ENCODE measurements at places on chromosomes 13 and 19.

- no peak for DNase-seq
Observed at GRCh38 chr13:46339035-46339666, 47.9 kb downstream of the RUBCNL start.

DNA sequence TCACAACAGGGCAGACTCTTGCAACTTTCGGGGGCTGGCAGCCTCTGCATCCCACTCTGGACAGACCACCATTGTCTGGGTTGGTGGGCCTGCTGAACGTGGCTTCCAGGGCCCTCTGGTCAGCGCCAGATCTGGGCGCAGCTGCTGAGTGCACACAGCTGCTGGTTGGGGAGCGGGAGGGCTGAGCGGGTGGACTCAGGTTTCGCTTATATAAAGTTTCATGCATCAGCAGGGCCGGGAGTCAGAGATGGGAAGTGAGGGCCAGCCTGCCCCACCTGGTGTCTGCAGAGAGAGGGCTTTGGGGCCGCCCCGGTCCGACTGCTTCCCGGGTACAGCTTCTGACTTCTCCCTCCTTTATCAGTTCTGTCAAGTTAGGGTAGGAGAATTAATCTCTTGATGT, 6.9 kb downstream of the ARHGEF7 start:
- no peak for DNase-seq

DNA sequence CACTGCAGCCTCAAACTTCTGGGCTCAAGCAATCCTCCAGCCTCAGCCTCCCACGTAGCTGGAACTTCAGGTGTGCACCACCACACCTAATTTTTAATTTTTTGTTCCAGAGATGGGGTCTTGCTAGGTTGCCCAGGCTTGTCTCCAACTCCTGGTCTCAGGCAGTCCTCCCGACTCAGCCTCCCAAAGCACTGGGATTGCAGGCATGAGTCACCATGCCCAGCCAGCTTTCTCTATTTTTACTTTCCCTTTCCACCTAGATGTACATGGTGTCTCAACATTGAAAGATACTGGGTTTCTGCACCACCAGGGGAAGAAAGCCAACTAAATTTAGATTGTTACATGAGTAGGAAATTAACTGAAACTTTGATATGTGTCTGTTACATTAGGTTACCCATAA, 13.8 kb upstream of the ZNF846 start:
- no peak for DNase-seq

DNA sequence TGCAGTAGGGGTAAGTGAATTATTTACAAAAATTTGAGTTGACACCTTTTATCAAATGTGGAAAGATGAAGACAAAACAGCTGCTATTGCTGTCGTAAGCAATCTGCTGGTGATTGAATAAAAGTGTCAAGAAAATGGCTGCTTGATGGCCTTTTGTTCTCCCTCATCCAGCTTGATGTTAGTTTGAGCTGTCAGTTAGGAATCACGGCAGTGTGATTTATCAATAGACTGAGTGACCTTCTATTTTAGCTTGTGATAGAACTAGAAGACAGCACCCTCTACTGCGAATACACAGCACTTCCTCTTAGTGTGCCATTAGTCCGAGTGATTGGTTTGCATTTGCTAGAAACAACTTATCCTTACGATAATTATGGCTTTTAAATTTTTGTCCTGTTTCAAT, 76.3 kb downstream of the MZT1 start:
- DNase-seq = peak; percentile 16

- DNase-seq = no peak
Observed at GRCh38 chr19:11861301-11861700, 12.8 kb downstream of the ZNF439 start.

- no peak for DNase-seq
Observed at GRCh38 chr19:15300533-15301197, 31.7 kb downstream of the BRD4 start.

DNA sequence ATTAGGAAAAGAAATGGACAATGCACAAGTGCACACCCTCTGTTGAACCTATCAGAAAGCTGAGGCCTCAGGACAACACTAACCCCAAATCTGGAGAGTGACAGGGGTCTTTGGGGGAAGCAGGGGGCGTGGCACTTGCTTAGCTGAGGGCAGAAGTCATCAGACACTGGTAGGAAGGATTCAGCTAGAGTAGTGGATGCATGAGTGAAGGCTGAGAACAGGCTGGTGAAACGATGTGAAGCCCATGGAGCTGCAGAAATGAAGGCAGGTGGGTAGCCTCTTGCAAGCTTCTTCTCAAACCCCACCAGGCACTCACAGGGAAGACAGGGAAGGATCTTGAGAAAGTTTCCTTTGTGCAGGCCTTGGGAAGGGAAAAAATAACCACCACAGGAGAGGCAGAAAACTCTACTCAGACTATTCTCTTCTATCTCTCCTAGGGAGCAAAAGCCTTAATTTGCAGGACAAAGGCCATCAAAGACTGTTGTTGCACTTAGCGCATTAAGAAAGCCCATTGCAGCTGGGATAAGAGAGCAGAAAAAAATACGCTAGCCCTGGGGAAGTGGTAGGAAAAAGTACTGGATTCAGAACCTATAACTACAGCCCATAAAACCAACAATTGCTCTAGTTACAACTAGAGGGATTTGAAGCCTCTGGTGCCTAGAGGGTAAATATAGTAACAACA, 193.3 kb upstream of the ZNF536 start:
- DNase-seq = no peak

DNA sequence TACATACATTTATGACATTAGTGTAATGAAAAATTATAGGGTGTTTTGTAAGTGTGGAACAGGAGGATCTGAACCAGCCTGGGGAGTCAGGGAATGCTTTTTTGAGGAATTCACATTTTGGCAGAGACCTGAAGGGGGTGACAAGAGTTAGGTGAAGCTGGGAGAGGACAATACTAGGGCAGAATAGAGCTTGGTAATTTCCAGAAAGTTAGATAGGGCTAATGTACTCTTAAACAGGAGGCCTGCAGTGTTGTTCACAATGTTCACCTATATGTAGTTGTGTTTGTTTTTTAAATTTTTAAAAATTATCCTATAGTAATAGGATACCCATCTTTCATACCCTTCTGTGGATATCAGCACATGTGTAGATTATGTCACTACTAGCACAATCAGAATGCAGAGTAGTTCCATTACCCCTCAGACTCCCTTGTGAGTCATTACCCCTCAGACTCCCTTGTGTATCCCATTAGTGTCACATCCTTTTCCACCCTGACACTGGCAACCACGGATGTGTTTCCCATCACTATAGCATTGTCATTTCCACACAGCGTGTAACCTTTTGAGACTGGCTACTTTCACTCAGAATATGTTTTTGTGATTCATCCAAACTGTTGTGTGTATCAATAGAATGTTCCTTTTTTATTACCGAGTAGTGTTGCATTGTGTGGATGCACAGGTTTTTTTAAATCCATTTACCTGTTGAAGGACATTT, 43.1 kb downstream of the PCCA start:
- no peak for DNase-seq

DNA sequence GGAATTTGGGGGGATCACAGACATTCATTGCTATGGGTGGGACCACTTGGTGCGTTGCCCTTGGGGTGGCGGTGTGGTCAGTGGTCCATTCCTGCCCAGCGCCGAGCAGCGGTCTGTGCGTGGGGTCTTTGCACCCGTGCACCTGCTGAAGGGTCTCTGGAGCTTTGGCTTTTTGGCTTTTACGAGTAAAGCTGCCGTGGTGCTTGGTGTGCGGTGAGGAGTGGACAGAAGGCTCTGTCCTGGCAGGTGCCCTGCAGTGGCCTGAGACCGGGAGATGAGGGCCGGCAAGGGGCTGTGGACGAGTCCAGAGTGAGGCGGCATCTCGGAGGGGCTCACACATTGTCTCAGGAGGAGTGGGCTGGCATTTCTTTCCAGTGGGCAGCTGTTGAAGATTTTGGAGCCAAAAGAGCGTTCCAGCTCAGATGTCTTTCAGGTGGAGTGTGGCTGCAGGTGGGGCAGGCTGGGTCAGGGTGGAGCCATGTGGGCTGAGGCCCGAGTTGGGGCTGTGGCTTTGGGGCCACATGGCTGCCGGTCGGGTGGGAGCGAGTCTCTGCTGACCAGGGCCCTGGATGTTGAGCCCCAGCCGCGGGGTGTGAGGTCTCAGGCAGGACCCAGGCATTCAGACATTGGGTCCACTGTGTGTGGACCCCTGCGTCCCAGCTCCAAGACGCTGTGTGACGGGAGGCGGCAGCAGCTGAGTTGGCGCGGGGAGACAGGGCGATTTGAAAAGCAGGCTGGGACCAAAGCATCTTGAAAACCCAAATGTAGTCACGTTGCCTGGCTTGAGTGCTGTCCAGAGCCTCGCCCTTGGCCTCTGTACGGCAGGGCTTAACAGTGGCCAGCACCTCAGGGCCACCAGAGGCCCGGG, 11.7 kb downstream of the GNA11 start:
- DNase-seq = no peak

DNA sequence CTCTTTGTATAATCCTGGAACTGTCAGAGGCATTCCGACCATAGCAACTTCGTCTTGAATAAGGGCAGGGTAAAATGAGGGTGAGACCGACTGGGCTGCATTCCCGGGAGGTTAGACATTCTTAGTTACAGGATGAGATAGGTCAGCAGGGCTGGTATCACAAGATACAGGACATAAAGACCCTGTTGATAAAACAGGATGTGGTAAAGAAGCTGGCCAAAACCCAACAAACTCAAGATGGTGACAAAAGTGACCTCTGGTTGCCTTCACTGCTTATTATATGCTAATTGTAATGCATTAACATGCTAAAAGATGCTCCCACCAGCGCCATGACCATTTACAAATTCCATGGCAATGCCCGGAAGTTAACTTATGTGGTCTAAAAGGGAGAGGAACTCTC, 27.7 kb upstream of the MBNL2 start:
- DNase-seq = no peak

DNA sequence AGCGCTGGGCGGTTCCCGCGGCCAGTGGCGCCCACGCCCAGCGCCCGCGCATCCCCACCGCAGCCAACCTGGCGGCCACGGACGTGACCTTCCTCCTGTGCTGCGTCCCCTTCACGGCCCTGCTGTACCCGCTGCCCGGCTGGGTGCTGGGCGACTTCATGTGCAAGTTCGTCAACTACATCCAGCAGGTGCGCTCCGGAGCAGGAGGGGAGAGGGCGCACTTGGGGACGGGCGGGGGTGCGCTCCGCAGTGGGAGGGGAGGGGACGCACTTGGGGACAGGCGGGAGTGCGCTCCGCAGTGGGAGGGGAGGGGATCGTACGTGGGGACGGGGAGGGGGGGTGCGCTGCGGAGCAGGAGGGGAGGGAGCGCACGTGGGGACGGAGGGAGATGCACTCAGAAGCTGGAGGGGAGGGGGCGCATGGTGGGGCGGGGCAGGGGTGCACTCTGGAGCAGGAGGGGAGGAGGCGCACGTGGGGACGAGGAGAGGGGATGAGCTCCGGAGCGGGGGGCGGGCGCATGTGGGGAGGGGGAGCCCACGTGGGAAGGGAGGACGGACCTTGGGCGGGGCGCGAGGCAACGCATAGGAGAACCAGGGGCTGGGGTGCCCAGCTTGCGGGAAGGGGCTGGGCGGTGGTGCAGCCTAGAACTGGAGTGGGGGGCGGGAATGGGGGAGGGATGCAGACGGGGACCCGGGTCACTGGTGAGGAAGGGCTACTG, 1.5 kb downstream of the KISS1R start:
- no peak for DNase-seq

GRCh38 chr13:51241720-51242119, 19.5 kb downstream of the FAM124A start:
- DNase-seq = no peak

DNA sequence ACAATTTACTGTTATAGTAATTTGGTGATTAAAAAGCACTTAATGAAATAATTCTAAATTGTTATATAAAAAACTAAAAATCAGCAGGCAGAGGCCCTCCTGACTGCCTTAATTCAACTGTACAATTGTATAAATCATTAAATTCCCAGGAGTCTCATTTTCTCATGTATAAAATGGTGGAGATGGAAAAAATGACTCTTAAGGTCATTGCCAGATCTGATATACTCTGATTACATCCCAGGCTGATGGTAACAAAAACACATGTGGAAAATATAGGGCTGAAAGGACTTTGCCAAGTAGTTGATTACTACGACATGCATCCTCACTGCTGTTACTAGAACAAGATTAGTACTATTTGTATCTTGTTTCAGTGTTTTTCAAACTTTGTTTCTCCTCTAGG, 1020.0 kb upstream of the SLC10A2 start:
- DNase-seq = no peak

- no peak for DNase-seq
Observed at GRCh38 chr13:21686751-21687391, 16.0 kb downstream of the FGF9 start.

DNA sequence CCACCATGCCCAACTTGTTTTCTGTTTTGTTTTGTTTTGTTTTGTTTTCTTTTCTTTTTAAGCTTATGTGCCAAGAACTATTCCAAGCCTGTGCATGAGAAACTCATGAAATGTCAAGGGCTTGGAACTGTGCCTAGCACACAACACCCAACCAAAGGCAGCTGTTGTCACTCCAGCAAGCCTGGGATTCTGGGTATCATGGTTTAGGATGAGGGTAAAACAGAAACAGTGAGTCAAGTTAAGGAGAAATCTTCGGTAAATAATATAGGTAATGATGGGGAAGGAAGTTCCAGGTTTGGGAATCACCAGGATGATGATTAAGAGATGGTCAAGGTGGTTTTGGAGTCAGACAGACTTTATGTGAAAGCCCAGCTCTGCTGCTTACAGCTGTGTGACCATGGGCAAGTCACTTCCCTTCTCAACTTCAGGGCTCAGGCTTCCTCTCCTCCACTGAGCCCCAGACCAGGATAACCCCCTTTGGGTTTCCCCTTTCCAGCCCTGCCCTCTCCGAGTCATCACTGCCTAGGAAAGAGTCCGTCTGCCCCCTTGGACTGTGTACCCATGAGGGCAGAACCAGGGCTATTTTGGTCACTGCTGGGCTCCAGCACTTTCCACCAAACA, 5.0 kb downstream of the PVR start:
- DNase-seq = no peak

DNA sequence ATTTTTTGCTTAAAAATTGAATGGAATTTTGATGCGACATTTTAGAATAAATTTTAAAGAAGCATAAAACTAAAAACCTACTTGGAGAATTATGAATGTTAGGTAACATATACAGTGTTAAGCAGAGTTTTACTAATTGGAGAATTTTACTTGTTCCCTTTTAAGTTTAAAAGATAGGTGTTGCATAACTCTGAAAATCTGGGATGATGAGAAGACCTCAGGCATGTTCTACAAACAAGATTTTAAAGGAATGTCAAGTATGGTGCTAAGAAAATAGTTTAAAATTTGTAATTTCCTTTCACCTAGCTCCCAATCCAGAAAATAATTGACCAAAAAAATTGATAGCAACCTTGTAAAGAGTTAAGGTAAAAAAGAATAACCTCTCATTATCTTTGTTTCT, 135.8 kb downstream of the RFC3 start:
- DNase-seq = no peak

GRCh38 chr13:19605161-19605955, 28.1 kb upstream of the MPHOSPH8 start:
- no peak for DNase-seq

DNA sequence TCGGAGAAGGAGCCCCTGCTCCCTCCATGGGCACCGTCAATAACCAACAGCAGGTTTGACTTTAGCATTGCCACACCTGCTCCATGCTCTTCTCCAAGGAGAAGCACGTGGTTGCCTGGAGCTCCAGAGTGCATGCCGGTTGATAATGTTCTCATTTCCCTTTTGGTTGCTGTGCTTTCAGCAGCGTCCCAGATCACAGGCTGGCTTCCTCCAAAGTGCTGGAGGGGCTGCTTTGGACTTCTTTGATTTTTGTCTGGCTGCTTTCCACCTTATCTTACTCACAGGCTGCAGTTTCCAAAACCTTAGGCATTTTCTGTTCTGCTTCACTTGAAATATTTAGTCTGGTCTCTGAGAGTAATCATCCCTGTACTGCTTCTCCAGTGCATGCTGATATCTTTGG, 123.8 kb upstream of the IRS2 start:
- no peak for DNase-seq
